NCI-H2081 (cell line): ENCODE measurements at places on chromosomes 12 and 14.

GRCh38 chr14:90758959-90759358 is 57.3 kb downstream of the TTC7B start:
- no peak for DNase-seq

DNA sequence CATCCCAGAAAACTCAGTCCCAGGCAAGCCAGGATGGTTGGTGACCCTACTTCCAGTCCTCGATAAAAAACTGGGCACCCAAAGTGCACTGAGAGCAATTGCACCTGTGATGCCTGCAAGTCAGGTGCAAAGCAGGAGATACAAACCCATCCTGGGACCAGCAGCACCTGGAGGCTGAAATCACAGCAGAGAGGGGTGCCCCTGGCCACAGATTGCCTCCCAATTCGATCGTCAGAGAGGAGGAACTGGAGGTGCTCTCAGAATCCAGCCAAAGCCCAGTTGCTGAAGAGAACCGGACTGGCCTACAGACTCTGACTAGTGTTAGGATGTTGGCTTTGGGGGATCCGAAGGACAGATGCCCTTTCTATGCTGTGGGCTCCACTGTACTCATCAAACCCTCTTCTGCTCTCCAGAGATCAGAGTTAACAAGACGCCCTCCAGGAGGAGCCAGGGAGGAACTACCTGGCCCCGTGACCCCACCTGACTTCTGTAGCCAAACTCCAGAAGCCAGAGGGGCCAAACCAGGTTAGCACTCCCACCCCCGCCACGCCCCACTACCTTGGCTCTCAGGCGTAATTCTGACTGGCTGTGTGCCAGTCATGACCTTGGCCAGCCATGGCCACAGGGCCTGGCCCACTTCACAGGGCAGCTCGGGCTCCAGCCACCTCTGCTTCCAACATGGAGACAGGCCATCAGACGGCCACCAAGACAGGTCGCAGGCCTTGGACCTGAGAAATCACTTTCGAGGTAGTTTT is 284.5 kb upstream of the RTL1 start:
- DNase-seq, result no peak

GRCh38 chr12:45248095-45248494 is 32.2 kb downstream of the ANO6 start:
- no peak for DNase-seq

DNA sequence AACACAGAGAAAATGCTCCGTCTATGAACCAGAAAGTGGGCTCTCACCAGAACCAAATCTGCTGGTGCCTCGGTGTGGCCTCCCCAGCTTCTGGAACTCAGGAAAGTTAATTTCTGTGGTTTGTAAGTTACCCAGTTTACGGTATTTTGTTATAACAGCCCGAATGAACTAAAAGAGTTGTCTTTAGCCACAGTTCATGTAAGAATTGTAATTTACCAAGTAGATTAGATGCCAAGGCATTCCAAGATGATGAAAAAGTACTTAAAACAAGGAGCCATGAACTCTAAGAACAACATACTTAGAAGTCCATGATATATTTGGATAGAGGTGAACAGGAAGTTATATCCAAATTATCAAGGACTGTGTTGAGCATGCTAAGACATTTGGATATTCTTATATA is 259.9 kb upstream of the GARIN6 start:
- DNase-seq, result no peak

DNA sequence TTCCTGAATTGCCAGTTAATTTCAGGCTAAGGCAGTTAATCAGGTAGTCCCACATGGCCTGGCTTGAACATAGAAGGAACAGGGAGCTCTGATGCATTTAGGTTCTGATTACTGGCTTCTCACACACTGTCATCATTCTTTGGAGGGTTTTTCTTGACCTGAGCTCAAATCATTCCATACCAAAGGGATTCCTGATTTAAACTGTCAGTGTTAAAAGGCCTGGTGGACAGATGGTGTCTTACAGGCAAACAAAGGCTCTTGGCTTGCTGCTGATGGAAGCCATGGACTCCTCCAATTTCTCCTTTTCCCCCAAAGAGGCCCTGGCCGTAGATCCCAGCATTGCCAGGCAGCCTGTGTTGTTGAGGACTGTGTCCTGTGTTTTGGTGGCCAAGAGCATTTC is 30.2 kb downstream of the CACNA1C start:
- peak; percentile 22 for DNase-seq

- DNase-seq, result peak; percentile 92
Measured at GRCh38 chr12:108784270-108784669, 53.0 kb upstream of the CORO1C start.

DNA sequence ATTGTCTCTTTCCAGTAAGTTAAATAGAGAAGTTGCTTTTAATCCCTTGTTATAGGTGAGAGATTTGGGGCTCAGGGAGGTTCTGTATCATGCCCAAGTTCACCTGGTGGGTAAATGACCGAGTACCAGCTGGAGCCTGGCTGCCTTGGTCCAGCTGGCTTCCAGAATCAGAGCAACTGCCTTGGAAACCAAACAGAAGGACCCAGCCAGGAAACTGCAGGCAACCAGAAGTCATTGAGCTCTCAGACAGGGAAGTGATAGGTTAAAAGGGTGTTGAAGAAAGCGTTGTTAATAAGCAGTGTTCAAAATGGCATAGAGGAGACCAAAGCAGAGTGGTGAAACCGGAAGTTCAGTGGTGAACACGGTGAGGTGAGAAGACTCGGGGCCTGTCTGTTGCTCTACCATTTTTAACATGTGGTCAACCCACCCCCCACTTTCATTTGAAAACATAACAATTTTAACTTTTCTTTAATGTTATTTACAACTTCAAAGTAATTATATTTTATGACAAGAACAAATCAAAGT is 54.9 kb downstream of the PLEKHG7 start:
- DNase-seq, result peak; percentile 14

DNA sequence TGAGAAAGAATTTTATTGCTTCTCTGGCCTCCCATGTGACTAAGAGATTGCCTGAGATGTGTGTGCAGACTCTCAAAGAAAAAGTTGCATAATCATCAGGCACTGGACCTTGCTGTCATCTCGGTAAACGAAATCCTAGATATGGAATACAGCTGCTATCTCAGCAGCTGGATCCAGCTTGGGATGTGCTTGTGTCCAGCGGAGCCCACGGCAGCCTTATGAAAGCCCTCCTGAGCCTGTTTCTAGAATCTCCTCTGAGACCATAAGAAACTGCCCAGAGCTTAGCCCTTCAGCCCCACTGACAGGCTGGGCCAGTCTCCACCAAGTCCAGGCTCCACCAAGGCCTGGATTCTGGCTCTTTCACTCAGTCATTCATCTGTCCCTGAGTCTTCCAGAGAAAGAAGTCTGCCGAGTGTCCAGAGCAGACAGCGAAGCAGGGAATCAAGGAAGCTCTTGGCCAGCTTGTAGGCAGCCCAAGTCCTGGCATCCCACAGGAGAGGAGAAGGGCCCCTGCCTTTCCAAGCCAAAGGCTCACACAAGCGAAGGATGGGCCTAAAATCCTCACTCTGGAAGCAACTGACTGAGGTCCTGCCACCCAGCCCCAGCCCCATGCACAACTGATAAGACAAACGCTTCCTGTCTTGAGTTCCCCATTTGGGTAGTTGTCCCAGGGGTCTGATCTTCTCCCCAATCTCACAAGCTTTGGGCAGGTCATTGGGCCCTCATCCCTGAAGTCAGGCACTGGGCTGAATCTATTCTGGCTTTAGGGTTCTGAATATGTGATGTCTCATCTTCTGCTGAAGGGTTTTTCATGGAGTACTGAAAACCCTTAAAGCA is 97.8 kb downstream of the SEC23A start:
- no peak for DNase-seq
